Gastrocnemius medialis (tissue), 4 donors: ENCODE measurements at places on chromosomes 7 and 10.

GRCh38 chr10:31618541-31619291, 299.7 kb downstream of the ZEB1 start:
- DNase-seq = peak; percentile 35

DNA sequence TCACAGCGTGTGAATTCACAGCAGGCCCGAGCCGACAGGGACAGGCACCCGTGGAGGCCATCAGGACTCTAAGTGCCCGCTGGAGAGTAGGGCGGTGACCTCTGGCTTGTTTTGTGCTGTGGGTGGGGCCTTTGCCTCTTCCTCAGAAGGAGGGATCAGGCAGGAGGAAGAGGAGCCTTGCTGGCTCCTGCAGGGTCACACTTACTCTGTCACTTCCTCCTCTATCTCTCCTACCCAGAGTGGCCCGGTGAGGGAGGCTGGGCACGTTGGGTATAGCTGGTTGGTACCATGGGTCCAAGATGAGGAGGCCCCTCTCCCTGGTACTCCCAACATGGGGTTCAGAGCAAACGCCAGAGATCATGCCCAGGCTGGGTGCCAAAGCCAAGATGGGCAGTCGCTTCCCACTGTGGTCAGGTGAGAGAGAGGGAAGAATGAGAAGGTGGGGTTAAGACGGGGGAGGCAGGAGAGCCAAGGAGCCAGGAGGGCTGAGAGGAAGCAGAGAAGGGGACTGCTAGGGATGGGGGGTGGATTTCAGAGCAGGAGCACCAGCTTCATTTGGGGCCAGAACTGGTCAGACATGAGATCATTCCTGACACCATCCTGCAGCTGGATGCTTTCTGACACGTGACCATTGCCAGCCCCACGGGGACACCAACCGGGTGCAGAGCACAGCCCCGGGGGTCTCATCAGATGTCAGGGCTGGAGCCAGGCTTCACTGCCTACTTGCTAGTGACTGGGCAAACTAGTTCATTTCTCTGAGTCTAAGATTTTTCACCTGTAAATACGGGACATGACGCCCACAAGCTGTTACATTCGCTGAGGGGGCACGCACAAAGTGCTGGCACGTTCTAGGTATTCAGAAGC, 54.8 kb upstream of the CACUL1 start:
- no peak for DNase-seq

GRCh38 chr7:136528329-136528728, 340.1 kb upstream of the CHRM2 start:
- no peak for DNase-seq

- no peak for DNase-seq
These were observed 223.6 kb upstream of the CELF2 start for GRCh38 chr10:10794046-10794445.

DNA sequence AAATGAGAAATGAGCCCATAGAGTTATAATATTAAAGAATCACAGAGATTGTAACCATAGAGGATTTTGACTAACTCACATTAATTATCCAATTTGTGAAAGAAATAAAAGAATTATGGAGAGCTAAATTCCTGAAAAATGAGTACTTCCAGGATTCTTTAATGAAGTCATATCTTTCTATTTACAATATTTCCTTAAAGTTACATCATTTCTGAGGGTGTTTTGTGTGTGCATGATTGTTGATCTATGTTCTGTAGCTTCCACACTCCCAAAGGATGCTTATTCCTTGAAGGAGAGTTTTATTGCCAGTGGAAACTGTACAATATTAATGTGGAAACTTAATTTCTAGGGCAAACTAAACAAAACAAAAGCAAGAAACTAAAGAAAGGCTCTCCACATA, 299.6 kb downstream of the MDFIC start:
- no peak for DNase-seq

DNA sequence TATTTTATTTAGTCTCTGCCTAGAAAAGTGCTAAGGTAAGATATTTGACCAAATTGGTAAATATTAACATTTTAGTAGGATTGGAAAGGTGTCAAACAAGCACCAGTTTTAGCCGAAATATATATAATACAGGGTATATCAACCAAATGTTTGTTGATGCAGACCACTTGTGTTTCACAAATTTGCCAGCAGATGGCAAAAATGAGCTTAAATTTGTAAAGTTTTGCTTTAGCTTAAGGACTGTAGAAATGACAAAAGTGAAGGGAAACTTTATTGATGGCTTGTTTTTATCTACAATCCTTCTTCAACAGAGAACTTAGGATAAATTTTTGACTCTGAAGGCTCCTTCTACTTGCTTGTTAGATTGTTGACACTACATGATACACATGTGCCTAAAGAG, 4.8 kb upstream of the POLR1F start:
- no peak for DNase-seq

GRCh38 chr10:18607503-18608378, 43.6 kb downstream of the NSUN6 start:
- DNase-seq = no peak

DNA sequence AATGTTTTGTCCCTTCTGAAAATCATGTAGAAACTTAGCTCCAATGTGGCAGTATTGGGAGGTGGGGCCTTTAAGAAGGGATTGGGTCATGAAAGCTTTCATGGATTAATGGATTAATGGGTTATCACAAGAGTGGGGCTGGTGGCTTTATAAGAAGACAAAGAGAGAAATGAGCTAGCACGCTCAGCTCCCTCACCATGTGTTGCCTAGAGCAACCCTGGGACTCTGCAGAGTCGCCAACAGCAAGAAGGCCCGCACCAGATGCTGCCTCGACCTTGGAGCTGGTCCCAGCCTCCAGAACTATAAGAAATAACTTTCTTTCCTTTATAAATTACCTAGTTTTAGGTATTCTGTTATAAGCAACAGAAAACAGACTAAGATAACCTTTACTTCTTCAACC, 74.9 kb upstream of the HECW1 start:
- no peak for DNase-seq

DNA sequence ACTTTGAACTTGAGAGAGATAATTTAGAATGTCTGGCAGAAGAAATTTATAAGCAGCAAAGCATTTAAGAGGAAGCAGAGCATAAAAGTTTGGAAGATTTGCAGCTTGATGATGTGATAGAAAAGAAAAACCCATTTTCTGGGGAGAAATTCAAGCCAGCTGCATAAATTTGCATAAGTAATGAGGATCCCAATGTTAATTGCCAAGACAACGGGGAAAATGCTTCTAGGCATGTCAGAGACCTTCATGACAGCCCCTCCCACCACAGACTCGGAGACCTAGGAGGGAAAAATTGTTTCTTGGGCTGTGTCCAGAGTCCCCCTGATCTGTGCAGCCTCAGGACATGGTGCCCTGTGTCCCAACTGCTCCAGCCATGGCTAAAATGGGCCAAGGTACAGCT, 263.6 kb upstream of the POT1 start:
- no peak for DNase-seq

DNA sequence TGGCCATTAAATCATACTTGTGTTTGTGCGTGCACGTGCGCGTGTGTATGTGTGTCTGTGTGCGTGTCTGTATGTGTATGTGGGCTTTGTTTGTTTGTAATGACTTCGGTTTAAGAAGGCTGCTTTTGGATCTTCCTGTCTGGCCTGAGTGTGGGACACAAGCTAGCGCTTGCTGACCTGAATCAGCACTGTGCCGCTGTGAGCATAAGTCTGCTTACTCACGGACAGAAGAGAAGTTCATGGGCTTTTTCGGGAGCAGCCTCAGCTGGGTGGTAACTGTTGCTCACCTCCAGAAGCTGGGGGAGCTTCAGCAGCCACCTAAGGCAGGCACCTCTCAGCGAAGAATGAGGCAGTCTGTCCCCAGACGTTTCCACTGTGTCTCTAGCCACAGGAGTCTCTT, 56.1 kb upstream of the TRUB1 start:
- DNase-seq = no peak

DNA sequence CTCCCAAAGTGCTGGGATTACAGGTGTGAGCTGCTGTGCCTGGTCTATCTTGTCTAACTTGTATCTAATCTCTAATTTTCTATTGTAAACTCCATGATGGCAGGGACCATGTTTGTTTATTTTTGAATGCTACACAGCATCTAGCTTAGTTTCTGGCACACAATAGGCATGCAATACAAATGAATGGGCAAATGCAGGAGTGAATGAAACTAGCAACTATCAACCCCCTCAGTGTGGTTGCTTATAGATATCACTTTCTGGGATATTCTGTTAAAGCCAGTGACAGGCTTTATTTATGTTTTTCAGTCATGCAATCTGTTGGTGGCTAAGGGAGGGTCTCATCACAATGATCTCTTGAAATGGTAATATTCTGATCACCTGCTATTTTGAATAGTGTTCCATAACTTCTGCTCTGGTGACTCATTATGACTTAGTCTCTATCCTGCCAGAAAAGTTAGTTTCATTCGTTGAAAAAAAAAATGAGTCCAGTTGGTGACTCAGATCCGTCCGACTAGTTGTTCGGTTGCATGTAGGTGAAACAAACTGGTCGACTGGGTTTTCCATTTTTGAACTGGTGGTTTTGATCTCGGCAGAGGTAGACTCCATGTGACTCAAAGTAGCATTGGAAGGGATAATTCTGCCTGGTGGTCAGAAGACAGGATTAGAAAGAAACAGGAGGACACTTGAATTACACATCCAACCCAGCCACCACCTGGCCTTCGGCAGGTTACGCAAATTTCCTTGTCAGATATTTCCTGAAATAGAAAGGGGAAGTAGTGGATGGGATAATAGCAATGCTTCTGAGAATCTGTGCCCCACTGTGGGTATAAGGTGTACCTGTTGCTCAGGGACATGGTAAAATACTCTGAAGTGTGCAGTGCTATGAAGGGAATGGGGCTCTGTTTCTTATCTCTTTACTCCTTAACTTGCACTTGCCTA, 76.8 kb downstream of the GATA3 start:
- DNase-seq = no peak

DNA sequence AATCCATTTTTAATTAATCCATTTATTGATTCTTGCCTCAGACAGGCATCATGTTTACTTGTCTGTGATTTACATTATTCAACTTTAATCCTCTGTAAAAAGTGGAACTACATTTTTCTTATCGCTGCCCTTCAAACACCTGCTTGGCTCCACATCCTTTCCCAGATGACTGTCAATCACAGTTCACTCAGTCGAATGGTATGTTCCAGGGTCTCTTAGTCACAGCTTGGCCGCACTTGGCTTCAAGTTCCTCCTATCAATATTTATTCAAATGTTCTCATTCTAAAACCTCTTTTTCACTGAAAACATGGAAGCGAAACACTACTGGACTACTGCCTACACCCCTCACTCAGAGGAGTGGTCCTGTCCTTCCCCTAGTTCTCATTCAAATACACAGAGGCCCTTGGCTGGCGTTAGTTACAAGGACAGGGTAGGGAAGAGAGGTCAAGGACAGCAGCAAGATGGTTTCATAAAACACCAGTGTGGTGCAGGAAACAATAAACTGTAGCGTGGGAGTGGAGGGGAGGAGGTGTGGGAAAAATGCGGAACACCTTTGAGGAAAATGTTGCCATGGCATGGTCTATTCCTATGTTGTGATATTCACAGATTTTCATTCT, 143.2 kb downstream of the USP6NL start:
- no peak for DNase-seq

DNA sequence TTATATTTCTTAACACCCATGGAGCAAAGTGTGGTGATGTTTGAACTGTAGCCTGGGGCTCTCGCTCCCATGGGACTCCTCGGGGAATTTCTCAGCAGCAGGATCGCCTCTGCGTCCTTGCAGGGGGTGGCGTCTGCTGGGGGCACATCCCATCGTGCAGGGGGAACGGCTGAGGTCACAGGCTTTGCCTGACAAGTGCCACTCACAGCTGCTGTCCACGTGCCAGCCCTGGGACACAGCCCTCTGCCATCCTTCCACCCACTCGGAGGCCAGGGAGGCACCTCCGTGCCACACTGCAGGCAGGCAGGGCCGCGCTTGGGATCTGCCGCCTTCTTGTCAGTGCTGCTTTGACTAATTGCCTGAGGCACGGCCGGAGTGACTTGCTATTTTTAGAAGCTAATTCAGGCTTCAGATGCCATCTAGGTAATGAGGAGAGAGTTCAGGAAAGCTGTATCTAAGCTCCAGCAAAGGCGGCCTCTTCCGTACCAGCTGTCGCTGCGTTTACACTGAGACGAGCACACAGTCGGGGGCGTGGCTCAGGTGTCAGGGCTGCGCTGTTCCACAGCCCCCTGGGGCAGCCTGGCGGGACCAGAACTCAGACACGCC, 45.7 kb downstream of the PITRM1 start:
- DNase-seq = peak; percentile 65

DNA sequence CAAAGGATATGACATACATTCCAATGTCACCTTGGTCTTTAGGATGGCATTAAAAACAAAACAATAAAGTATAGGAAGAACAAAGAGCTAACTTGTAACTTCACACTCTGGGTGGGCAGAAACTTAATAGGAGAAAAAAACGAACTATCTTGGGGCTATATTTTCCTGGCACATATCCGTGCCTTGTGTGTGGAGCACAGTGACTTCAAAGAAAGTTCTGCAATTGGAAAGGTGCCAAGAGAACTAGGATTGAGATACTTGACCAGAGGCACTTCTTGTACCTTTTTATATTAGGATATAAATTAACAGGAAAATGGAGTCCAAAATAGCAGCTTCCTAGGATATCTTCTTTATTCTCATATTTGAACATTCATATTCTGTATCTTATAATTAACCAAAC, 148.4 kb downstream of the SEMA3D start:
- DNase-seq = no peak

GRCh38 chr7:2107386-2108070, 125.2 kb downstream of the MAD1L1 start:
- DNase-seq = peak; percentile 40

- DNase-seq = no peak
These were observed 54.4 kb downstream of the ZRANB1 start for GRCh38 chr10:124996127-124996853.

- no peak for DNase-seq
These were observed 14.6 kb upstream of the ZEB1 start for GRCh38 chr10:31304291-31304970.

- no peak for DNase-seq
These were observed 38.4 kb downstream of the SVIL start for GRCh38 chr10:29596356-29596755.

DNA sequence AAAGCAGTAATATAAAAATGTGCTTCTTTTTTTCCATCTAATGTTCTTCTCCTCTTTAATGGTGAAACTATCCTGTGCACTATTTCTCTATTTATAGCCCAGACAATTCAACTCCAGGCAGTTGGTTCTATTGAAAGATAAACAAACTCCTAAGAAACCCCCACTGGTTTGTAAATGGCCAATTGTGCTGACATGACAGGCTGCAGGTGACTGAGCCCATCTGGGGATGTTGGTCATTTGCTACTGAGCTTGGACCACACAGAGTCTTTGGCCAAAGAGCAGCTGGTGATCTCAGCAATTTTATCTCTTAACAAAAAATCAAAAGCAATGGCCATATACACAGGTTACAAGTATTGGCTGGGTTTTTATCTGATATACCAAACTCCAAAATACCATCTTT, 631.8 kb upstream of the CELF2 start:
- no peak for DNase-seq
